CD4-positive, alpha-beta T cell treated with Interleukin-4 for 1 hour (primary cell): ENCODE measurements at places on chromosomes 2 and 18.

DNA sequence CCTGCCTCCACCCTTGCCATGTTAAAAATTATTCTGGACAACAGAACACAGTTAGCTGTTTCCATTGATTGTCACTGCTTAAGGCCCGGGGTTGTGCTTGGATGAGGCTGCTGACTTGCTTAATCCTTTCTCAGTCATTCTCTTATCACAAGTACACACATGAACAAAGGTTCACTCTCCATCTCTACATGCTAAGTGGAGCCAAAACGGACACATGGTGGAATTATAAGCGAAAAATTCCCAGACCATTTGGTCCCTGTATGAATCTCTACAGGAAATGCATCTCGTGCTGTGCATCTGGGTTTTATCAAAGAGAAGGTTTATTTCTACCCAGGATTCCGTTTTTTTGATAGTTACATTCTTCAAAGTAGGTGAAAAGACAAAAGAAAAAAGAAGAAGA lies 177.5 kb upstream of the ETAA1 start:
- DNase-seq, result no peak

- no peak for DNase-seq
These were observed 86.9 kb downstream of the SOS1 start for GRCh38 chr2:39033980-39034379.

GRCh38 chr18:71844814-71845213 lies 699.3 kb downstream of the CBLN2 start:
- DNase-seq, result no peak

- no peak for DNase-seq
These were observed 31.4 kb upstream of the IL37 start for GRCh38 chr2:112879491-112880041.
